ENCODE measurements at places on chromosomes 3 and 15.

- DNase-seq, result no peak
Observed at GRCh38 chr3:109831403-109831802, 494.1 kb upstream of the DPPA4 start.

DNA sequence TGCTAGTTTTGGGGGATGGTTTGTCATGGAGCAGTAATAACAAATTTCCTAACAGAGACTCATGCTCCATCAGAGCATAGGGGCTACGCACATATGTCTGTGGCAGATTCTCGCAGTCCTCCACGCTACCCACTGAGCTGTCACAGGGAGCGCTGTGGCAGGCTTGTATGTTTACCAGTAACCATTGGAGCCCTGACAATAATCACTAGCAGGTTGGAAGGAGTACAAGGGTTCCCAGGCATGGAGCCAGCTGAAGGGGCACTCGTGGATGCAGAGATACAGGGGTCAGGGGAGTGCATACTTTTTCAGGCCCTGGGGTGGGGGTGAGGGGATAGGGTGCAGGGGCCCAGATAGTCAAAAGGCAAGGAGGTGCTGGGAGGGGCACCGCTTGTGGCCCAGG, 7.9 kb upstream of the GP9 start:
- peak; percentile 36 for DNase-seq

DNA sequence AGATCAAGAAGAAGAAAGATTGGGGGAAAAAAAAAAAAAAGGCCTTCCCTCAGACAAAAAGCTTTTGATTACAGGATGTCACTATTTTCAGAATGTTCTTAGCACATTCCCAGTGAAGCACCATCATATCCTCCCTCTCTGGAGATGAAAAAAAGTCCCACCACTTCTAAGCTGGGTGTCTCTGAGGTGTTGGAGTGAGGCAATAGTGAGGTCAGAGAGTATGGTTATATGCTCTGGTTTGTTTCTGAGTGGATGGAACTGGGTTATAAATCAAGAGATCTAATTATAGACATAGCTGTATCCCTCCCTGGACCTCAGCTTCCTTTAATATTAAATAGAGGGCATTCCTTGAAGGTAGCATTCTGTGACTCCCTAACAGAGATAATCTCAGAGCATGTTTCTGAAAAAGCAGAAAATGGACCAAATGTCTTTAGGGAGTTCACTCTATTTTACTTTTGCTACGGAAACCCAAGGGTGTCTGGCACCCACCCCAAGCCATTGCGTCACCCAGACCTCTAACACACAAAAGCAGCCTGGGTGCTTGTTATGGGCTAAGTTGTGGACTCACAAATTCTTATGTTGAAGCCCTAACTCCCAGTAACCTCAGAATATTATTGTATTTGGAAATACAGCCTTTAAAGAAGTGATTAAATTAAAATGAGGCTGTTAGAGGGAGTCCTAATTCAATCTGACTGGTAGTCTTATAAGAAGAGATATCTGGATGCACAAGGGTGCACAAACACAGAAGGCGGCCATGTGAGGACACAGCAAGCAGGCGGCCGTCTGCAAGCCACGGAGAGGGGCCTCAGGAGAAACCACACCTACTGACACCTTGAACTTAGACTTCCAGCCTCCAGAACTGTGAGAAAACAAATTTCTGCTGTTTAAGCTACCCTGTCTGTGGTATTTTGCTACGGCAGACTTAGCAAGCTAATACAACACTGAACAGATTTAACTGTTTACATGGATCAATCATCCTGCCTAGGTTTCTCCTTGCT, 81.5 kb downstream of the MB21D2 start:
- no peak for DNase-seq

GRCh38 chr3:162641317-162641716, 1144.7 kb downstream of the OTOL1 start:
- DNase-seq, result no peak
